Adipocyte (in vitro differentiated cells): ENCODE measurements at places on chromosomes 2 and 18.

DNA sequence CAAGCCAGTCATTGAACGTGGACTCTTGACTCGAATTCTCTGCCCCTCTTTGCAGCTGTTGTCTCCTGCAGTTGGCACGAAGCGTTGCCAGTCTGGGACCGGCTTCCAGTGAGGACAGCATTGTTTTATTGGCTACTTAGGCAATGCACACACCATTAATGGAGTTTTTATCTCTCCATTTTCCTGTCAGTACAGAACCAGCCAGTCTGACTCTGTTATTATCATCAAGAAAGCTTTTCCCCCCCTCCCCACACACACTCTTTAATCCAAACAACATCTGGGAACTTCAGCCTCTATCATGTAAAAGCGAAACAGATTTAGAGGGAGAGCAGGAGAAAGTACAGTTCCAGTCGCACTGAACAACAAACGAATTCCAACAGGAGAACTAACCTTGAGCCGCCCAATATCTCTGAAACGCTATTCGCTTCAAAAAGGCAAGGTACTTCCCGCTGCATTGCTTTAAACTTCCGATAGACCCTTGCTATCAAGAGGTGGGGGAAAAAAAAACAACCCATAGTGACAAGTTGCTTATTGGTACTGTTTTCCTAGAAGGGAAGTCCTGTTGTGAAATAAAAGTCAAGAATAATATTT is 38.2 kb downstream of the ACVR1 start:
- DNase-seq: peak; percentile 60

GRCh38 chr2:11368059-11368572 is 23.7 kb upstream of the ROCK2 start:
- no peak for DNase-seq

- peak; percentile 66 for DNase-seq
Measured at GRCh38 chr2:186590350-186590758, 498 bp downstream of the ITGAV start.

GRCh38 chr2:149924028-149924427 is 336.5 kb upstream of the MMADHC start:
- DNase-seq: no peak

DNA sequence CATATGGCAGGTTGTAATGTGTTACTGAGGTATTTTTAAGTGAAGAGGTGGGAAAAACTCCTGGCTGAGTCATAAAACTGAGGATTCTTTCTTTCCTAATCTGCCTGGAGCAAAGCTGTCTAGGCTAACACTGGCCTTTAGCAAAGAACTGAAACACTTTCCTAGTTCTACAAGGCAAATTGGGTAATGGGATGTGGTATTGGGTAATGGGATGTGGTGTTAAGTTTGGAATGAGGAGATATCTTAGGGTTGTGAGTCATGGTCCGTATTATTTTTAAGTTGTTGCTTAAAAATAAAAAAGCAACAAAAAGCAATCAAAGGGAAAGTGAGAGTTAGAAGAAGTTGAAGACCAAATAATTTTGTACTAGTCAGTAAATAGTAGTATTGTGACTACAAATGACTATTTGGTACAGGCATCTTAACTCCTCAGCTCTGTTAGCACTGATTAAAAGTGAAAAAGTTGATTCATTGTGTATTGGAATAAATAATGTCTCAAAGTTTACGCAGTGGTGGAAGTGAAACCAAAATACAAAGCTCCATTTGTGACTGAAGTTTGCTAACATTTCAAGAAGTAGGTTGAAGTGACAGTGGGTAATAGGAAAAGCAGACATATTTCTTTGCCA is 216.8 kb downstream of the CAMKMT start:
- peak; percentile 85 for DNase-seq

- peak; percentile 35 for DNase-seq
Measured at GRCh38 chr2:98455494-98455976, 10.9 kb downstream of the INPP4A start.

GRCh38 chr2:110143982-110144381 is 28.4 kb upstream of the MALL start:
- DNase-seq: no peak

DNA sequence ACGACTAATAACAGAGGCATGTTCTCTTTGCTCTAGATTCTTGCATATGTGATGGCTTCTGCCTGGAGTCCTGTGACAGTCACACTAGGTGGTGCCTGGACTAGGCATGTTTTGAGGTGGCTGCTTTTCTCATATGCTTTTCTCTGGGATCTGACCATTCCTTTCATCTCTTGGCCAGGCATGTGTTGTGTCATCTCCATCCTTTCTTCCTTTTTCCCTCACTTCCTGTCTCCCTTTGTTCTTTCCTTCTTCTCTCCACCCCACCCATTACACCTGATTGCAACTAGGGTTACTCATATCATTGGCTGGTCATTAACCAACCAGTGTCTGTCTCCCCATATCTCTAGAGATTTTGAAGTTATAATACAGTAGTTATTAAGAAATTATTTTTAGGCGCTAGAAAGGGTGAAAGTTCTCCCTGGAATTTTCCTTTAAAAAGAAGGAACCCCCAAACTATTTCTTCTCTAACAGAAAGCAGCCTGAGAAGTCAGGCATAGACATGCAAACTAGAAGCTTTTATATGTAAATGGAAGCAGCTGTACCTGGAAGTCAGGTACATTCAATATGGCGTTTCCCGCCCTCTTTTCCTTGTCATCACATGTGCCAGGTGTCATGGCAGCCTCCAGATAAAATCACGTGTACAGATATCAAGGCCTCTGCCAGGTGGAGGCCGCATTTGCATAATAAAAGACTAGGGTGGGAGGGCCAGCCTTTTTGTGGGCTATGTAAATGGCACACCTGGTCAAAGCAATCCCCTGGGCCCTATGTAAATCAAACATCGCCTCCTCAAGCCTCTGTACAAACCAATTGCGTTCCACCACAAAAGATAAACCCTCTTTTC is 220.4 kb upstream of the MEX3C start:
- no peak for DNase-seq

- DNase-seq: peak; percentile 53
Measured at GRCh38 chr2:102099536-102100298, 42.8 kb upstream of the IL1R1 start.
